ENCODE measurements at places on chromosomes 2 and 18.

GRCh38 chr2:30933496-30933895 lies 126.2 kb upstream of the CAPN13 start:
- DNase-seq: peak; percentile 18

DNA sequence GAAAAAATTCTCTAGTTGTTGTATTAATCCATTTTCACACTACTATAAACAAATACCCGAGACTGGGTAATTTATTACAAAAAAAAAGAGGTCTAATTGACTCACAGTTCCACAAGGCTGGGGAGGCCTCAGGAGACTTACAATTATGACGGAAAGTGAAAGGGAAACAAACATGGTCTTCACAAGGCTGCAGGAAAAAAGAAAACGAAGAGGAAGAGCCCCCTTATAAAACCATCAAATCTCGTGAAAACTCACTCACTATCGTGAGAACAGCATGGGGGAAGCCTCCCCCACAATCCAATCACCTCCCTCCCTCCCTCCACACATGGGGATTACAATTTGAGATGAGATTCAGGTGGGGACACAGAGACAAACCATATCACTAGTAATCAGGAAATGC lies 61.7 kb upstream of the SPTBN1 start:
- DNase-seq: no peak

DNA sequence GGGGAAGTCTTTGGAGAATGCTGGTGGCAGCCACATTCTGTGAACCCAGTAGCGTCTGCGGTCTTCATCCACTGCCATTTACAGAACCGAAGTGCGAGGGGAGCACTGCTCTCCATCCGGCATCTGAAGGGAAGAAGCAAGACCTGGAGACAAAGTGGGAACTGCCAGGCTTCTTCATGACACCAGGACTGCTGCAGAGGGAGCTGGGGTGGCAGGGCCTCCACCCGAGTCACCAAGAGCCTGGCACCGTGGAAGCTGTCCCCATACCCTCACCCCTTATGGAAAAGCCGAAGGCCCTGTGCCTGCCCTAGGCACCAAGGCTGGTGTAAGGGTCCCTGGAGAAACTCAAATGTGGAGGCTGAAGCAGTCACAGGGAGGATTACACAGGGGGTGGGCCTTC lies 79.8 kb downstream of the CIB4 start:
- no peak for DNase-seq

- no peak for DNase-seq
These were observed 93.1 kb downstream of the CABLES1 start for GRCh38 chr18:23228102-23229061.

DNA sequence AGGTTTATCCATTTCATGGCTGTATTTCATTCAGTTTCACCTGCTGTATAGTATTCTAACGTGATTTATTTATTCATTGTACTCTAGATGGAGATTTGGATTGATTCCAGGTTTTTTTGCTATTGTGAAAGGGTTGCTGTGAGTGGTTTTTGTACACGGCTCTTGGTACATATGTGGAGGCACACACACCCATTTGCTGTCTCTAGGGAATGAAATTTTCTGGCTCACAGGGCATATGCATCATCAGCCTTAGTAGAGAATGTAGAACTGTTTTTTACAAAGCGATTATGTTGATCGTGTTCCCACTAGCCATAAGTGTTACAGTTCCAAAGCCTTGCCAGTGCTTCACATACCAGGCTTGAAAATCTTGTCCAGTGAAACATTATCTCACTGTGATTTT lies 5.1 kb downstream of the SPTBN1 start:
- DNase-seq: no peak

DNA sequence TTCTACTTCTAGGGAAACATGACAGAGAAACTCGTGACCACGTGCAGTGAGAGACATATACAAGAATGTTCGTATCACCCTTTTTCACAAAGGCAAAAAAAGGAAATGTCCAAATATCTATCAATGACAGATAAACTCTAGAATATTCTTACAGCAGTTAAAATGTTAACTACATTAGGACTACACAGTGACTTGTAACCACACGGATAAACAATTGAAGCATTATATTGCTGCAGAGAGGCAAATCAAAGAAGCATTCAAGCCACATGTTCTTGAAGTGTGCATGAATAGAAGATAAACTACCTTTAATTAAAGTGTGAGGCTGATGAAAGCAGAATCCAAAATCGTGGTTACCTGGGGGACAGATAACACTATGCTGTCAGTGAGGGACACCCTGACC lies 935.3 kb upstream of the KLHL29 start:
- no peak for DNase-seq

DNA sequence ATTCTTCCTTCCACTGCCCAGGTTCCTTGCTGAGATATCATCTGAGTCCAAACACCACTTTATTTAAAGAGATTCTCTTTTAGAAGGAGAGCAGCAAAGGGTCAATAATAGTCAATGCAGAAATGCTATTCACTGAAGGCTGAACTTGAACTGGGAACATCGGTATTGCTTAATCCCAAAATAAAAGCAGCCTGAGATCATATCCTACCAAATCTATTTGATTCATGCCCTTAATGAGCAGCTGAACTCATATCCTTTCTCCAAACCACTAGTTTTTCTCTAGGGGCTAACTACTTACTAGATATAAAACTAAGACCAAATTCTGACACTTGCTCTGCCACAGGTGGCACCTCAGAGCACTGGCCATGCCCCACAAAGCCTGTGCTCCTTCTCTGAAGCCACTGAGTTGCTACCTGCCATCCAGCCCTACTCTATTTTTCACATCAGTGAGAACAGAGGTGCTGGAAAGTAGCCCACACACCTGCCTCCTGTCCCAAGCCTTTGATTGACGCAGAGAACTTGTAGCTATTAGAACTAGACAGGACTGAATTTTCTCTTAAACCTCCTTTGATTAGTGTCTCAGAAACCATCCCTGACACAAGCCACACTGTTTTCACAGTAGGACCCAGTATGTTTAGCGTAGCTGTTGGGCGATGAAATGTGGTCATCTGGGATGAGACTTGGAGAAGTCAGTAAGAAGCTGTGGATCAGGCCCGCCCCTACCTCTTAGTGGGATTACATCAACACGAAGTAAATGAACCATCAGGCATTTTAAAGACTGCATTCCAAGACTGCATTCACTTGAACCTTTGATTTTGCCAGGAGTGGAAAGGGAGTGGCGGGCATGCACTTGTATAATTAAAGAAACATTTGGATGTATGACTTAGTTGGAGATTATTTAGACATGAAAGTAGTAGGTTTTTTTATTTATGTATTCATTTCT lies 124.3 kb downstream of the RBMS1 start:
- no peak for DNase-seq

DNA sequence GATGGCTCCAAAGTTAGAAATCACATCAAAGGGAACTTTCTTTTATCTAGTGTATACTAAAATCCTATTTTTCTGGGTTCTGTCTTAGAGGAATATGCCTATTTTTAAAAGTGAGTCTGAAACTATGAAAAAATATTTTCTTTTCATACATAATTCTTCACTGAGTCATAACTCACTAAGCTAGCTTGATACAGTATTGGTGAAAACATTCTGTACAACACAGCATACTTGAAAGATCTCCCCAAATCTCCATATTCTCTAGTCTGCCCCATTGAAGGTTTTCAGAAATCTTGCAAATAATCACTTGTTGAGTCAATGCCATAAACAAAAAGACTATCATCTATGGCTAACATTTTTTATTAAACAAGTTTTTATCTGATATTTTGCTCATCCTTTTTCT lies 44.5 kb downstream of the COL3A1 start:
- DNase-seq: no peak

DNA sequence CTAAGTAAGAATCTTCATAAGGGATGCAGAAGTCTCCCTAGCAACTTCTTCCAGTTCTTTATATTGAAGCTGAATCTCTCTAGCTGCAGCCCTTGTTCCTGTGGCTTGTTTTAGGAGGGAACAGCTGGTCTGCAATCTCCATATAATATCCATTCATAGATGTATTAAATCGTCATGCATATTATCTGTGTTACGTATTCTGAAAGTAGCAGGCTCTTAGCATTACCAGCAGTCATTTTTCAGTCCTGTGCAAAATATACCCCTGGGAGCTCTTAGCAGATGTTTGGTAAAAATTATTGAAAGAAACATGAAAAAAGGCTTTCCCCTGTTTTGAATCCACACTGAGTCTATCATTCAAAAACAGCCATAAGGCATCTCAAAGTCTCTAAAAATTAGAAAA lies 385.3 kb downstream of the IRS1 start:
- DNase-seq: no peak

DNA sequence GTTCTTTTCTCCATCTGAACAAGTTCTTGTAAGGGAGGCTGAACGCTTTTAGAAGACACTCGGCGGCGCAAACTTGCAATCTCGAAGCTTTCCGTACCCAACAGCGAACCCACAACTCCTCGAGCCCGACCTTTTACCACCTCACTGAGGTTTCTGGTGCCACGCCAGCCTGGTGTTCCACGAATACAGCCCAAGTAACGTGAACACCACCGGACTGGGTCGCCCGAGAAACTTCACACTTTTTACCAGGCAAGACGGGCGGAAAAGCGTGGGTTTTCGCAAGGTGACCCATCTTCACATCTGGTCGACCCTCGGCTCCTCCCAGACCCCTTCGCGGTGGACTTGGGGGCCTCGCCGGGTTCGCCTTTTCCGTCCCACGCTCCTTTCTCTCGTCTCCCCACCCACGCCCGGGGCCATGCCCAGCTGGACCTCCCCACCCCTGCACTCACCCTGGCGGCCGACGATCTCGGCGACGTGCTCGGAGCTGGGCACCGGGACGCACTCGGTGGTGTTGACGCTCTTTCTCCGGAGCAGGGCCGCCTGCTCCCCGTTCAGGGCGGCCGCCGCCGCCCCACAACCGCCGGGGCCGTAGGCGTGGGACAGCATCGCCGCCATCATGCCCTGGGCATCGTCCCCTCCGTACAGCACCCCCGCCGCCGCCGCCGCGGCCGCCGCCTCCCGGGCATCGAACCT lies 1.2 kb downstream of the MEX3C start:
- peak; percentile 29 for DNase-seq

DNA sequence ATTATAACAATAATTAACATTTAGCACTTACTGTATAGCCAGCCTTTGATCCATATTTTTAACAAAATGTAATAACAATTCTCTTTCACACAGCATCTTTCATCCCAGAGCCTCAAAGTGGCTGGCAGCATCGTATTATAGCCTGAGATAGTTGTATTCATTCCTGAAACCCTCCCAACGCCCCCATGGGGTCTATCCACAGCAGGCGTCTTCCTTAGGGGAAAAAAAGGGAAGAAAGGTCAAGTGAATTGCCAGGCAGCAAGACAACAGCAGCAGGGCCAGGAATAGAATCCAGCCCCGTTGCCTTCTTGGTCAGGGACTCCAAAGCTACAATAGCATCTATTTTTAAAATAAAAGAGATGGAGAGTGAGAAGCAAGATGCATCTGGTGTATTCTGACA lies 424.4 kb upstream of the ID2 start:
- DNase-seq: no peak

GRCh38 chr18:74826572-74826971 lies 228.9 kb downstream of the ZNF407 start:
- DNase-seq: no peak

DNA sequence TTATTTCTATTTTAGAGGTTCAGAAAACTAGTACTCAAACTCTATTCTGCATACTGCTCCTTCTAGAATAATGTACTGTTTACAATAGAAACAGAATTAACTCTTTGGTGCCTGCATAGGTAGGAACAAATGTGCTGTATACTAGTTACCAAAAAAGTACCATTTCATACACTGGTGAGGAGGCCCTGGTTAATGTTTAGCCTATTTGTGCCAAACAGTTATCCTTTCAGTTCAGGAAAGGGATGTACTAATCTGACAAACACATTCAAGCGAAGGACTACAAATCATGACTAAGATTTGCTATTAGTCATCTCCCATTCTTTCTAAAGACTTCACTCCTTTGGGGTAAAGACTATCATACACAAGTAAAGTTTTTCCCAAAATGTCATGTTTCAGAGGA lies 47.4 kb downstream of the EXOC6B start:
- DNase-seq: no peak

GRCh38 chr2:63537306-63537705 lies 51.0 kb downstream of the WDPCP start:
- no peak for DNase-seq

- no peak for DNase-seq
These were observed 175.9 kb upstream of the KLHL29 start for GRCh38 chr2:23209059-23209458.

GRCh38 chr2:228446734-228447133 lies 265.2 kb upstream of the SPHKAP start:
- peak; percentile 68 for DNase-seq

- no peak for DNase-seq
These were observed 202.5 kb upstream of the RBMS1 start for GRCh38 chr2:160696087-160696452.

DNA sequence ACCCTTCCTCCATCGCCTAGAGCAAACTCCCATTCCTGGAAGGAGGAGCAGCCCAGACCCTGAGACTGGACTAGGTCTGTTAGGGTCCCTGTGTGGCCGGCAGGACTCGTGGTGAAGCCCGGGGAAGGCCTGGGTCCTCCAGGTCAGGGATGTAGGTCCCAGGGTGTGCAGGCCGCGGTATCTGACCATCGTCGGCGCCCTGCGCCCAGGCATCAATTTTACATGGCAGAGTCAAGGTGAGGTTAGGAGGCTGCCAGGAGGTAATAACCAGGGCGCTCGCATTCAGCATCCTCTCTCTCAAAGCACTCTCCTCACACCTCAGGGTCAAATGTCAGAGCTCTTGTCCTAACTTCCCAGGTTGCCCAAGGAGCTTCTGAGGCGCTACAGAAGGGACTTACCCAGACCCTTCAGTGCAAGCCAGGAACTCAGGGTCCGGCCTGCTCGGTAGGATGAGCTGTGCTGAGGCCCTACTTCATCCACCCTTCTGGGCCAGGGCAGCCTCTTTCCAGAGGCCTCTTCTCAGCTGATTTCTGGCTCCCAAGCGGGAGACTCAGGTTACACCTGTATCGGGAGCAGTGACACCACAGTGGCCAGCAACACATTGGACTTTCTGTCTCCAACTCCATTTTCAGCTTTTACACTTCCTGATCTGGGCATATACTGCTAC lies 628 bp downstream of the SH2D6 start:
- no peak for DNase-seq

- DNase-seq: no peak
These were observed 27.1 kb downstream of the ZNF519 start for GRCh38 chr18:14104906-14105748.

GRCh38 chr18:43049021-43049420 lies 66.5 kb downstream of the RIT2 start:
- no peak for DNase-seq

GRCh38 chr2:189467160-189467559 lies 25.9 kb downstream of the WDR75 start:
- no peak for DNase-seq

Data from posterior cingulate gyrus (tissue), 11 donors.